ENCODE measurements at places on chromosomes 13 and 19. TPM values are rescaled to one million over a fixed set of nuclear protein-coding genes. Genes with fewer than 3 reads are reported as not detected.

DNA sequence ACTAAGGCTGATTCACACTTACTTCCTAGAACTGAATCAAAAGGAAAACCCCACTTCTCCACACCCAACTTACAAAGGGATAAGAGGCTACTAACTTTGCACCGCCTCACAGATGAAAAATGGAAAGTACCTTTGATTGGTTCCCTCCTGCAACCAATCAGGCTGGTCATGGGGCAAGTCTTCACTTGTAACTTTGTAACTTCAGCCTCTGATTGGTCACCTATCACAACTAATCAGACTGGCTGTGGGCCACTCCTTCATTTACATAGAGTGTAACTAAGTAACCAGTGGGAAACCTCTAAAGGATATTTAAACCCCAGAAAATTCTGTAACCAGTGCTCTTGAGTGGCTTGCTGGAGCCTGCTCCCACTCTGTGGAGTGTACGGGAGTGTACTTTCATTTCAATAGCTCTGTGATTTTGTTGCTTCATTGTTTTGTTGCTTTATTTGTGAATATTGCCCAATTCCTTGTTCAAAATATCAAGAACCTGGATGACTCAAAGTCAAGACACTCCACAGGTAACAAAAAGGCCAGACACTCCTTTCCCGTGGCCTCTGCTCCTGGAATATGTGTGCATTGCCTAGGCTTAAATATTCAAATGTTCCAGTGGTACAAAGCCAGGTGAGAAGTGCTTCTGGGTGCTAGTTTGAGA lies 50.5 kb downstream of the RFC3 start:
- no peak overlapping the region for H3K27ac ChIP-seq
- H3K4me1 ChIP-seq, result no peaks in the 10 kb centered on the region
- H3K4me3 ChIP-seq, result no peak overlapping the region
- H3K27me3 ChIP-seq, result no peaks in the 10 kb centered on the region

DNA sequence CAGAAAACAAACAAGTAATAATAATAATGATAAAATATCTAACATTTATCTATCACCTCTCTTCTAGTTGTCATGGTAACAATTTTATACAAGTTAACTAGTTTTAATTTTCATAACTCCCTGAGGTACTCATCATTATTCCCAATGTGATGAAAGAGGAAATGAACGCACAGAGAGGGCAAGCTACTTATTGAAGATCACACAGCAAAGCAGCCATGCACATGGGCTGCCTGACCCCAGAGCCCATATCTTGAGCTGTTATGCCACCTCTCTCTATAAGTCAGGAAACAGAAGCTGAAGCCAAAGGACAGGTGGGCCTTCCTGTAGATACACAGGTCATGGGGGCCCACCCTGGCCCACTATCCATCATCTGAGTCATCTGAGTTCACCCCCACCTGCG lies 4.9 kb upstream of the KLK4 start:
- H3K4me3 ChIP-seq, result no peak overlapping the region
- H3K27ac ChIP-seq, result no peak overlapping the region
- DNase-seq, result no peak
- H3K27me3 ChIP-seq, result peaks cover 2% of the 10 kb centered on the region
- no peaks in the 10 kb centered on the region for H3K4me1 ChIP-seq

GRCh38 chr19:2624537-2625091 lies 77.9 kb downstream of the GNG7 start:
- peak overlapping the region; percentile 49 for H3K27ac ChIP-seq
- no peaks in the 10 kb centered on the region for H3K27me3 ChIP-seq
- no peak overlapping the region for H3K4me3 ChIP-seq
- no peaks in the 10 kb centered on the region for H3K36me3 ChIP-seq
- H3K4me1 ChIP-seq, result peaks cover 5% of the 10 kb centered on the region

DNA sequence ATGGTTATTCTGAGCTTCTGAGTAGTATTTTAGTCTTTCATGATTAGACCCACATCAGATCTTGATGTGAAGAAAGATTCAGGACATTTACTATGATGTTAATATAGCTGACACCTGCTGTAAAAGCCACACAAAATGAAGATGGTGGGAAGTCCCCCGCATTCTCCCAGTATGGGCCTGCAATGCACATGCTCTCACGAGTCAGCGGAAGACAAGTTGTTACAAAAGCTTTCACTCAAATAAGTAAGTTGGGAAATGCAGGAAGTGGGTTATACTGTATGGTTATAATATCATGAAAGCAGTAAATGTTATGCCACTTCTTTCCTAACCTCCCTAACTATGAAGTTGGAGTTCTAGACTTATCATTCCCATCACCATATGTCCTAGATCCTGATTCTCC lies 171.9 kb downstream of the KLF5 start:
- H3K36me3 ChIP-seq, result no peaks in the 10 kb centered on the region
- H3K27ac ChIP-seq, result no peak overlapping the region
- H3K27me3 ChIP-seq, result no peaks in the 10 kb centered on the region

DNA sequence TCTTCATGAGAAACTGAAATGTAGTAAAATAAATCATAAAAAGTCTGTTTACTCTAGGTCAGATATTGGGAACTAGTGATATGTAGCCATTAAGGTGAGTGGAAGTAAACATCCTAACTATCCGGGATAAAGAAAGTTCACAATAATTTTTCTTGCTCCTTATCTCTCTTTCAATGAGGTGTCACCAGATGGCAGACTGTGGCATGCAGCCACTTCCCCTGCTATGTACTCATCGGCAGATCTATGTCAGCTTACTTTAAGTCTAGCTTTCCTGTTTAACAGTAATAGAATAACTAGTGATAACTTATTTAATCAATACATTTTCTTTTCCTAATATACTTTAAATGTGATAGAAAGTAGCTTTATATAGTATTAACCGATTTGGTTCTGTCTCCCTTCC lies 181.9 kb downstream of the NDFIP2 start:
- H3K27me3 ChIP-seq, result no peaks in the 10 kb centered on the region
- H3K4me1 ChIP-seq, result no peaks in the 10 kb centered on the region
- H3K27ac ChIP-seq, result no peak overlapping the region
- no peak for DNase-seq

DNA sequence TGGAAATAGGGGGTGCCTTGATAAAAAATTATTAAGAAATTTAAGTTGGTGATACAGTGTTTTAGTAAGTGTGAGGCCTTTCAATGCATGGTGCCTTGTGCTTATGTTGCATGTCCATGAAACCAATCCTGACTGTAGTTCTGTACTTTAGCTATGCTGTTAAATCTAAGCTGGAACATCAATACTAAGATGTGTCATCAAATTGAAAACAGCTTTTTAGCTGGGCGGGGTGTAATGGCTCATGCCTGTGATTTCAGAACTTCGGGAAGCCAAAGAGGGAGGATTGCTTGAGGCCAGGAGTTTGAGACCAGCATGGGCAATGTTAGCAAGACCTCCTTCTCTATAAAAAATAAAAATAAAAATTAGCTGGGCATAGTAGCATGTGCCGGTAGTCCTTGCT lies 930.3 kb upstream of the PCDH9 start:
- H3K4me1 ChIP-seq, result no peaks in the 10 kb centered on the region
- no peak overlapping the region for H3K4me3 ChIP-seq
- DNase-seq, result no peak
- H3K36me3 ChIP-seq, result no peaks in the 10 kb centered on the region
- no peaks in the 10 kb centered on the region for H3K27me3 ChIP-seq
- H3K27ac ChIP-seq, result no peak overlapping the region

DNA sequence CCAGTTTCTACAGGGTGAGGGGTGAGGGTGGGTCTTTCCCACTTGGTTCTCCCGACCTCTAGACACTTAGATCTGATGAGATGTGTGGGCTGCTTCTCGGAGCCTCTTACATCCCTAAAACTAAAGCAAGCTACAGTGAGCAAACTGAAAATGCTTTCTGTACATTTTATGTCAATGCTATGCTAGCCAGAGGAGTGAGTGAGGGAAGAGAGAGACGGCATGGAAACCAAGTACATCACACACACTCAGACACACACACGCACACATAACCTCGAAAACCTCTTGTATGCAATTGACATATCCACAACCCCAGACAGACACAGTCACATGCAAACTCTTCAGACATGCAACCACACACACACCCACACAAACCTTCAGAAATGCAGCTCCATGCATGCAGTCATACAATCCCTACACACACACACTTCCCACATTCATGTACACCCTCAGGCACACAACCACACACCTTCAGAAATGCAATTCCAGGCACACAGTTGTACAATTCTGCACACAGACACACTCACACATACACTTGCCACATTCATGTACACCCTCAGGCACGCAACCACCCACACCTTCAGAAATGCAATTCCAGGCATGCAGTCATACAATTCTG lies 1.4 kb downstream of the SLC1A6 start:
- H3K4me1 ChIP-seq, result no peaks in the 10 kb centered on the region
- no peak overlapping the region for H3K27ac ChIP-seq
- H3K36me3 ChIP-seq, result no peaks in the 10 kb centered on the region
- H3K27me3 ChIP-seq, result peaks cover 42% of the 10 kb centered on the region
- no peak overlapping the region for H3K4me3 ChIP-seq

GRCh38 chr19:18771328-18772242 lies 19.5 kb downstream of the COMP start:
- no peak overlapping the region for H3K4me3 ChIP-seq
- no peaks in the 10 kb centered on the region for H3K36me3 ChIP-seq
- H3K4me1 ChIP-seq, result no peaks in the 10 kb centered on the region
- DNase-seq, result no peak
- H3K27me3 ChIP-seq, result no peaks in the 10 kb centered on the region

DNA sequence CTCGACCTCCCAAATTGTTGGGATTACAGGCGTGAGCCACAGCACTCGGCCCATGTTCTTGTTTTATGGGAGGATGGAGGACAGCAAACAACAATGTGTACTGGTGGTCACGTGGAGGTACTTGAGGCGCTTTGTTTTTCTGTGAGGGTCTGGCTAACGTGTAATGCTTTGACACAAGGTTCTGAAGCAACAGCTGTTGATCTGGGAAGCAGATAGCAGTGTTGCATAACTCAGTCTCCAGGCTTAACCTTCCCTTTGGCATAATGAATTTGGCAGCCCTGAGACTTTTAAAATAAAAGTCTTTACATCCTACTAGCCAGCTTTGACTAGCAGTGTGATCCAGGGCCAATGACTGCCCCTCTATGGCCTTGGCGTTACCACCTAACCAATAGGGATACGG lies 6.9 kb upstream of the ZNF580 start:
- no peaks in the 10 kb centered on the region for H3K27me3 ChIP-seq
- H3K4me3 ChIP-seq, result no peak overlapping the region
- H3K36me3 ChIP-seq, result no peaks in the 10 kb centered on the region
- no peaks in the 10 kb centered on the region for H3K4me1 ChIP-seq
- H3K27ac ChIP-seq, result peak overlapping the region; percentile 75

The RFPL4AL1 gene
- not detected for total RNA-seq

The TPTE2 gene
- 0.33 TPM for total RNA-seq

The PTH2 gene
- total RNA-seq, result not detected

The CCDC61 gene
- 8.8 TPM for total RNA-seq

The CEACAM8 gene
- not detected for total RNA-seq

The LYPD3 gene
- total RNA-seq, result 5.2 TPM

Data from breast epithelium (tissue), 4 donors.